ENCODE measurements at places on chromosomes 6 and 20.

DNA sequence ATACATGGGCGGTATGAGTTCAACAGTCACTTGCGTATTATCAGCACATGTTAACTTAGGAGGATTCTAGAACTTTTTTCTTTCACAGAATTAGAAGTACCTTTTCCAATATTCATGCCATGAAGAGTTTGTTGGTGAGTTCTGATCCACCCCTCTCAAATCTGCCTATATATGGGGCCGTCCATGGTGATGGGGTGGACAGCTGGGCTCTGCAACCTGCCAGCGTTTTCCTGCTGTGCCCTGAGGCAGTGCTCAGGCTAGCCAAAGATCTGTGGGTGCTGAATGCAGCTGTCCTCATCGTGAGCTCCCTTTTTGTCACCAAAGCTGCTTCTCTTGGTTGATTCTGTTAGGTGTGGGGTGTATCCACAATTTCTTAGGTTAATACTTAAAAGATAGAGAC lies 88.7 kb downstream of the THBS2 start:
- no peak for DNase-seq

GRCh38 chr6:43973357-43973756 lies 153.9 kb downstream of the MRPL14 start:
- DNase-seq, result no peak

DNA sequence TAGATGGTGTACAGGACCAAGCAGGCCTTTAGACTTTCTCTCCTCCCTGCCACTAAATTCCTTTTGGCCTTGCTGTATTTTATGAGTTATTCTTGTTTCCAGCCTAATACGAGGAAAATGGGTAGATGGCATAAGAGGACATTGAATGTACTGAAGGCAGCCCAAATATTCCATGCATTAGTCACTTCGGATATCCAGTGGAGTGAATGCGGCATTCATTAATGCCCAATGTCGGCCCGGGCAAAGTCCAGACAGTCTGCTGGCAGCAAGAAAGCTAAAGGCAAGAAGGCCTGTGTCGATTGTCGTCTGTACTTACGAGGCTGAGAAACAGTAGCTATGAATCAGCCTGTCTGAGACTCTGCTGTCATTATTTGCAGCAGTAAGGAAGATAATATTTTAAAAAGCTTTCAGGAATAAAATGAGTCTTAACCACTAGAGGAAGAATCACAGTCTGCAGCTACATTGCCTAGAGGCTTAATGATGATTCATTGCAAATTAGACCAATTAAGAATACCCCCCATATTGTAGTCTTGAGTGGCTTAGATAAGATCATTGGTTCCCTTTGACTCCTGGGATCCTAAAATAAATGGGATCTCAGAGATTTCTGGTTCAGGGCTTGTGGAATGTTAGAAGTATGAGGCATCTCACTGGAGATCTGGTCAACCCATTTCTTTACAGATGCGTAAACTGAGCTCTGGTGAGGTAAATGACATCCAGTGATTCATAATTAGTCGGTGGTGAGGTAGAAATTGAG lies 534.1 kb upstream of the JAG1 start:
- no peak for DNase-seq

- DNase-seq, result no peak
Observed at GRCh38 chr6:134251320-134251719, 66.6 kb downstream of the SGK1 start.

- DNase-seq, result no peak
Observed at GRCh38 chr6:73452107-73452461, at the start of gene CGAS. CGAS (minus strand) TSS chr6:73452297; CDS start chr6:73452181, 116 bp downstream.

DNA sequence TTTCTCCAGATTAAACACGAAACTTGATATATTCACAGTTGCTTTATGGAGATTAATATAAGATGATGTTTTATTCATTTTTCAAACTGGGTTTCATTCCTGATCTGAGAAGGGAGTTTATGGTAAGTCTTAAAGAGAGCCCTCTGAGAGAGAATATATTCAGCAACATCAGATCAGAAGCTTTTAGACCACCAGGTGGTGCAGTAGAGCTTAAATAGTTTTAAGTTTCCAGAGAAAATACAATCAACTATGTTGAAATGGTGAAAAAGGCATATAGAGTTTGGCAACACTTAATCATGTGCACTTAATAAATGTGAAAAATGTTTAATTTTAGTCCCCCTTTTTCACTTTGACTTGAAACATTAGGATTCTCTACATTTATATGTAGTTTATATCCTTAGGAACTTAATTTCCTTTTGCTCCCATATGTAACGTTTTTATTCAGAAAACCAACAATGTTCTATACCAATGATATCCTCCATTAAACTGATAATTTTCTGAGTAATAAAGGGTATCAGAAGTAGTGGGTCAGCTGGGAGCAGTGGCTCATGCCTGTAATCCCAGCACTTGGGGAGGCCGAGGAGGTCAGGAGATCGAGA lies 86.4 kb upstream of the CLDN20 start:
- DNase-seq, result no peak

DNA sequence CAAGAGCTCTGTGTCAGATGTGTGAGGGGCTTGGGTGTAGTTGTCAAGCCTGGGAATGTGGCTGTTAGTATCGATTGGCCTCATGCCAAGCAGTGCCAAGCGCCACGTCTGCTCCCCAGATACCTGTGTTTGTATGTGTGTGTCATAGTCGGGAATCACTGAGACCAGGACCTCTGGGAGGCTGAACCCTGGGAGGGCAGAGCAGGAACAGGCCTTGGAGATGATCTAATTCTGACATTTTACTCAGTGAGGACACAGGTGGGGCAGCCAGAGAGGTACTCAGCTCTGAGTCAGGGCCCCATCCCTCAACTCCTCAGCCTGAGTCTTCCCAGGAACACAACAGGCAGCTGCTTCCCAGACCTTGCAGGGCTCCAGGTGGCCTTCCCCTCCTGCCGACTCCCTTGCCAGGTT lies 51.2 kb upstream of the FANCE start:
- no peak for DNase-seq

GRCh38 chr6:89145091-89145955 lies 532 bp upstream of the PM20D2 start:
- DNase-seq, result no peak

DNA sequence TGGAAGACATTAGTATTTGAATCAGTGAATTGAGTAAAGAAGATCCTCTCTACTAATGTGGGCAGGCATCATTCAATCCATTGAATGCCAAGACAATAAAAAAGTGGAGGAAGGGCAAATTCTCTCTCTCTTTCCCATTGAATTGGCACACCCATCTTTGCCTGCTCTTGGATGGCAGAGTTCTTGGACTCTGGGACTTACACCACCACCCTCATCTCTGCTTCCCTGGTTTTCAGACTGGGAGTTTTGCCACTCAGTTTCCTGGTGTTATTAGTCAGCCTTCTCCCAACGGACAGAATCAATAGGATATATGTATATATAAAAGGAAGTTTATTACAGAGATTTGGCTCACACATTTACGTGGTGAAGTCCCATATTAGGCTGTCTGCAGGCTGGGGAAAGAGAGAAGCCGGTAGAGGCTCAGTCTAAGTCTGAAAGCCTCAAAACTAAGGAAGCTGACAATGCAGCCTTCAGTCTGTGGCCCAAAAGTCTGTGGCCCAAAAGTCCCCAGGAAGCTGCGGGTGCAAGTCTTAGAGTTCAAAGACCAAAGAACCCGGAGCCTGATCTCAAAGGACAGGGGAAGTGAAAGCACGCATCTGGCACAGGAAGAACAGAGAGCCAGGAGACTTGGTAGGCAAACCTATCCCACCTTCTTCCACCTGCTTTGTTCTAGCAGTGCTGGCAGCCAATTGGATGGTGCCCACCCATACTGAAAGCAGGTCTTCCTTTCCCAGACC lies 64.4 kb downstream of the SMPDL3A start:
- no peak for DNase-seq

DNA sequence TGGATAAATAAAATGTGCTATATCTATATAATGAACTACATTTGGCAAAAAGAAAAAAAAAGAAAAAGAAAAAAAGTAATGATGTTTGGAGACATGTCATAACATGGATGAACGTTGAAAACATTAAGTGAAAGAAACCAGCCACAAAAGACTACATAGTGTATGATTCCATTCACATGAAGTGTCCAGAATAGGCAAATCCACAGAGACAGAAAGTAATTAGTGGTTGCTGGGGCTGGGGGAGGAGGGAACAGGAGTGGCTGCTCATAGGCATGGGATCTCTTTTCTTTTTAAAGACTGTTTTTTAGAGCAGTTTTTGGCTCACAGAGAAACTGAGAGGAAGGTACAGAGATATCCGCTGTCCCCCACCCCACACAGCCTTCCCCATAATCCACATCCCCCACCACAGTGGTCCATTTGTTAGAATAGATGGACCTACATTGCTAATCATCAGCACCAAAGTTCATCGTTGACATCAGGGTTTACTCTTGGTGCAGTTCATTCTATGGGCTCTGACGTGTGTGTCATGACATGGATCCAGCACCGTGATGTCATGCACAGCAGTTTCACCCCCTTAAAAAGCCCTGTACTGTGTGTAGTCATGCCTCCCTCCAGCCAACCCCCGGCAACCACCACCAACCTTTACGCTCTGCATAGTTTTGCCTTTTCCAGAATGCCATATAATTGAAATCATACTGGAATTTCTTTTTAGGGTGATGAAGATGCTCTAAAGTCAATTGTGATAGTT lies 240.9 kb upstream of the RREB1 start:
- DNase-seq, result no peak

DNA sequence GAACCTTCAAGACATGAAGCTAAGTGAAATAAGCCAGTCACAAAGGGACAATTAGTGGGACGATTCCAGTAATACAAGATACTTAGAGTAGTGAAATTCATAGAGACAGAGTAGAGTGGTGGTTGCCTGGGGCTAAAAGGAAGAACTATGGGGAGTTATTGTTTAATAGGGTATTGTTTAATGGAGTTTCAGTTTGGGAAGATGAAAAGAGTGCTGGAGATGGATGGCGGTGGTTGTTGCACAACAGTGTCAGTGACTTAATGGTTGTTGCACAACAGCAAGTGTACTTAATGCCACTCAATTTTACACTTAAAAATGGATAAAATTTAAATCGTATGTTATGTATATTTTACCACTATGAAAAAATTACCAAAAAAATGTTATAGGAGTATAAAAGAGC lies 209.7 kb upstream of the TENT5A start:
- DNase-seq, result no peak

DNA sequence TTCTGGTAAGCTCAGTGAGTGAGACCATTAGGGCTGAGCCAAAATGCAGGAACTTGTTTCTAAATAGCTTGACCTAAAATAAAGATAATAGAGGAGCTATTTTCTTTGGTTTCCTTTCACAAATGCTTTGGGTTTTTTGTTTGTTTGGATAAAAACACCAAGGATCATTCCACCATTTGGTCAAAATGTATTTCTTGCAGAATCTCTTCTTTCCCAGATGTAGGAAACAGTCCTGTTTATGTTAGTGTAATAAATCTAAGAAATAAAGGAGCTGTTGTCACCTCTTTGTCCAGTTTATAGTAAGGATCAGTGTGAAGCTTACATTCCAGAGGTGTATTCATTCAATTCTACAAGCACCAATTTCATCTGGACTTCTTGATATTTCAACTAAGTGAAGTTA lies 297.8 kb downstream of the GJA1 start:
- no peak for DNase-seq

GRCh38 chr6:107641500-107641941 lies 151.6 kb downstream of the SOBP start:
- DNase-seq, result no peak

DNA sequence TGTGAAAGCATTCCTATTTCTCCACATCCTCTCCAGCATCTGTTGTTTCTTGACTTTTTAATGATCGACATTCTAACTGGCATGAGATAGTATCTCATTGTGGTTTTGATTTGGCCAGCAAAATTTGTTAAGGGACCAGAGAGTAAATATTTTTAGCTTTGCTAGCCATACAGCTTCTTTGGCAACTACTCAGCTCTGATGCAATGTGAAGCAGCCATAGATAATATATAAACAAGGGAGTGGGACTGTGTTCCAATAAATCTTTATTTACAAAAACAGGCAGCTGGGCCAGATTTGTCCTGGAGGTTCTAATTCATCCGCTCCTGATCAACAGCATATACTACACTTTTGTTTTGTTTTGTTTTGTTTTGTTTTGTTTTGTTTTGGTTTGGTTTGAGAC lies 202.9 kb downstream of the ZNF217 start:
- DNase-seq, result no peak

DNA sequence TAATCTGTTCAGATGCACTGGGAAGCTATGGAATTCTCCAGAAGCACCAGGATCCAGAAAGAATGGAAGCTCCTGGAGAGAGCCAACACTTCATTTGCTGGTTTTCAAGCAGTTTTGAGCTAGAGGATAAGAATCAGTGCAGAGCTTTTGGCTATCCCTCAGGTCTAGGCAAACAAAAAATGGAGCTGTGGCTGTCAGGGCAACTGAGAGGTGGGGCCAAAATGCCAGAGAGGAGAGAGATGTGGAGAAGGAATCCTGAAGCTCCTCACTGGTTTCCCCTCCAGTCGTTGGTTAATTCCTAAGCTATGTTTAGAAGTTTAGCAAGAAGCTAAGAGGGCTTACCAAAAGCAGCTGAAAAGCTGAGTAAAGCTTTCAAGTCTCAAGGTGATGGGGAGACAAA lies 294.2 kb upstream of the JARID2 start:
- no peak for DNase-seq

GRCh38 chr6:25223490-25223991 lies 55.6 kb upstream of the CARMIL1 start:
- DNase-seq, result no peak

- no peak for DNase-seq
Observed at GRCh38 chr6:98678481-98678880, 155.9 kb upstream of the POU3F2 start.

DNA sequence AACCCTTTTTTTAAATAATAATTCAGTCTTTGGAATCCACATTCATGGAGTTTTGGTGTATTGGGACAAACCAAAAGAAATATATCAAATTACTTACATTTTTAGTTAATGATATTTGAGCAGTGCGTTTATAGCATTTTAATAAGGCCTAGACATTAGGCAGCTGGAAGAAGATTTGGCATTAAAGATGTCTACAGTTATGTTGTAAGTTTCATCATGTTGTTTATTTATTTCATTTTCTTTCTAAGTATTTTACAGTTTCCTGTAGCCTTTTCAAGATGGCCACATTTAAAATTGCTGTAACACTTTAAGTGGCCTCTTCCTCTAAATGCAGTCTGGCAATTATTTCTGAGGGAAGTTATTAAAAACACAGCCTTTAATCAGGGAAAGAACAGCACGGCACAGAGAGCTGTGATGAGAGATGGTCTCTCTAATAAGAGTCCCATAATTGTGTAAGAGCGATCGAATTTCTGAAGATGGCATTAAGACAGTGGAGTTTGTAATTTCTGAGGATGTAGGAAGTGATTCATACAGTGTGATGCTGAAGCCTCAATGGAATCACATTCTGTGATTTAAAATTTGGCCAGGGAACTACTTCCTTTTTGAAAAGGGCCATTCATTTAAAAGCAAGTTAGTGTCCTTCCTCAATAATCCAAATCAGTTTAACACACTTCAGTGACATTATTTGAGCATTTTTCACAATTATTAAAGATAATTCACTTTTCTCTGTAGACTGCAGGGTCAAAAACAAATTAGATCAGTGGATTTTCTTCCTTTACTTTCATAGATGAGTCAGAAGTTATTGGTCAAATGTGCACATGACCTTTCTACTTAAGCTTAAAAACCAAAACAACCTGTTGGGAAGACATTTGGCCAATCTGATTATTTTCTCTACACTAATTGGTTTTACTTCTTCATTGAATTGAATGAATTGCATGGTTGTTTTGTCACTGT lies 52.4 kb upstream of the EDN3 start:
- DNase-seq, result no peak

GRCh38 chr20:62411479-62412193 lies 4.6 kb upstream of the CABLES2 start:
- no peak for DNase-seq

- DNase-seq, result no peak
Observed at GRCh38 chr6:106440546-106440945, 80.0 kb downstream of the CRYBG1 start.

Measured in AG04449 (cell line).